ENCODE measurements at places on chromosomes 11 and 22.

DNA sequence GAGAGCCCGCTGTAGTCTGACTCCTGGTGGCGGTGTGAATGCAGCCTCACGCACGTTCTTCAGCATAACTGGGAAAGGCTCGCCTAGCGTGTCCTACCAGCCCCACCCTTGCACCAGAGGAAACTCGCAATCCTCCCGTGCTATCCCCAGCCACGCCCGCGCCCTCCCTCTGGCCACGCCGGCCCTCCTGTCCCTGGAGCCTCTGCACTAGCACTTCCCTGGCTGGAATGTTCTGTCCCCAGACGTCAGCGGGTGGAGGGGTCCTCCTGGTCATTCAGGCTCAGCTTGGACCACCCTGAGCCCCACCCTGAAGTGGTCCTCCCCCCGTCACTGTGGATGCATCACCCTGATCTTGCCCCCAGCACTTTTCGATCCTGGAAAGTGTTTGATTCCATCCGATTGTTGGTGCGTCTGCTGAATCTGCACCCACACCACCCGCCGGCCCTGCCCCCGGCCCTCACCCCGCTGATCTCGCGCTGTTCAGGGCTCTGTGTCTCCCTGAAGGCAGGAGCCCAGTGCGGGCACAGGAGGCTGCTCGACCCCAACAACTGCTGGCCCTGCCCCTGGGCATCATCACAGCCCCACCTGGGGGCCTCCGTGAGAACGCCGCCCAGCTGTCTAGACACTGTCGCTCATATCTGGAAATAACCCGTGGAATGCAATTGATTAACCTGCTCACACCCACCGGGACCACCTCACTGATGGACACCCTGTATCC is 437.0 kb downstream of the TBC1D22A start:
- DNase-seq: no peak

- DNase-seq: no peak
Measured at GRCh38 chr11:65310215-65310614, 4.5 kb upstream of the CDC42EP2 start.

- no peak for DNase-seq
Measured at GRCh38 chr11:15557457-15558230, 442.9 kb downstream of the INSC start.

DNA sequence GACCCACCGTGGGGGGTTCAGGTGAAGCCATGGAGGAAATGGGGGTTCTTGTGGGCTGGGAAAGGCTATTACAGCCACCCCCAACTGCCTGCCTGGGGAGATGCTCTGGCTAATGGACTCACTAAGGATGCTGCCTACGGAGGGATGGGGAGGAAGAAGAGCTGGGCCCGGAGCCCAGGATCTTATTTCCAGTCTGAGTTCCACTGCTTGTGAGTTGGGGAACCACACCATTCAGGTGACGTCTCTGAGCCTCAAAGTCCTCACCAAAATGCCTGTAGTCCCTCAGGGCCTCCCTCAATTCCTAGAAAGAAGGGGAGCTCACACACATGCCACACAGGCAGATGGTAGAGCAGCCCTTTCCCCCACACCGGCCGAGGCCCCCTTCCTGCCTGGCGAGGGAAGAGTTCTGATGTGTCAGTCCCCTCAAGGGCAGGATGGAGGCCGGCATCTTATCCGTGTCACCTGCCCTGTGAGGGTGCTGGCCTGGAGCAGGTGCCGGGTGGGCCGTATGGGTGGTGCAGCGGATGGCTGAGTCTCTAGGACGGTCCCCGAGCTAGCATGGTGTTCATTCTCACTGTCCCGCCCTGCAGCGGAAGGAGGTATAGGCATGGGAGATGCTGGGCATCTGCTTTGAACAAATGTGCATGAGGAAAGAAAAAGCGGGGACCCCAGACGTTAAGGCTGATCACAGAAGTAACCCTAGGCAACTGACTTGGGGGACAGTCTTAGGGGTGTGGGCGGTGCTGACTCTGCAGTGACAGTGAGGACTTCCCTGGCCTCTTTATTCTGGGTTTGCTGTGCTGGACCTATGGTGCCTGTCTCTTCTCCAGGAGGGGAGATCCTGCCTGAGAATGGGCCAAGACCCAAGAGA is 15.7 kb downstream of the MRGPRF start:
- DNase-seq: no peak

GRCh38 chr11:11740073-11740702 is 101.6 kb upstream of the USP47 start:
- DNase-seq: no peak

DNA sequence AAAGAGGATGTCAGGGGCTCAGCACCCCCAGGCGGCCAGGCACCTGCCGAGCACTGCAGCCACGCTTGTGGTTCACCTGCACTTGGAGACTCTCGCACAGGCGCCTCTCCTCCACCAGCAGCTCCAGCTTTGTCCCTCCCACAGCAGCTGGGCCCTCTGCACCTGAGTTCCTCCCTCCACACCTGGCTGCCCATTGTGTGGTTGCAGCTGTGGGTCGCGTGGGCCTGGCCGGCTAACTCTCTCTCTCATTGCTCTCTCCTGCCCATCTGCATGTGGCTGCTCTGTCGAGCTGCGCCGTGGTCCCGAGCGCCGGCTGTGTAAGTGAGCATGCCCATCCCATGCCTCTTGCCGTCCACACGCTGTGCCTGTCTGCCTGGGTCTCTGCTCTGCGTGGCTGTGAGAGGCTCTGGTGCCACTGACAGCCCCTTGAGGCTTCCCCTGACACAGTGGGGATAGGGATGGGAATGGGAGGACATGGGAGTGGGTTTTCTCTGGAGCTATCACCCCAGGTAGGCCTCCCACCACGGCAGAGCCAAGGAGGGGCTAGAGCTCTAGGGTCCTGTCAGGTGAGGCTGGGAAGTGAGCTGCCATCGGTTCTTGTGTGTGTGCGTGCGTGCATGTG is 8.5 kb upstream of the ACR start:
- no peak for DNase-seq

GRCh38 chr11:691710-692590 is 3.1 kb downstream of the DEAF1 start:
- no peak for DNase-seq

DNA sequence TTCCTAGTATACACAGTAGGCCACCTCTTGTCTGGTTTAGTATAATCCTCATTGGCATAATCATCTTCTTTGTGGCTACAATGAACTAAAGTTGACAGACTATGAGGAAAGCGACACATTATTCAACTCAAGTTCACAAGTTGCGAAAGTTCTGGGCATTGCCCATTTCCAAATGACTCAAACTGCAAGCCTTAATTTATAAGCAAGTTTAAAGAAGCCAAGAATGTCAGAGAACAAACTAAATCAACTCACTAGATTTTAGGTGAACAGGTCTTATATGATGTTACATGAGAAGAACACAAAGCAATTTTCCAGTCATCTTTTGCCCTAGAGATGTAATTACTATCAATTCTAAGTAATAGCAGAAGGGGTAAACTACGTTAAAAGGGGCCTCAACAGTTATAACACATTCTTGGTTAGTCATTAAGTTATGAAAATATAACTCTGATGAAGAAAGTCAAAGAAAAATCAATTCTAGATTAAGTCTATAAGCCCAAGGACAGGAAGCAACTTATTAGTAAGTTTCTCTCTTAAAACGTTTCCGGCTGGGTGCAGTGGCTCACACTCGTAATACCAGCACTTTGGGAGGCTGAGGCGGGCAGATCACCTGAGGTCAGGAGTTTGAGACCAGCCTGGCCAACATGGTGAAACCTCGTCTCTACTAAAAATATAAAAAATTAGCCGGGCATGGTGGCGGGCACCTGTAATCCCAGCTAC is 21.5 kb downstream of the PICALM start:
- DNase-seq: no peak

DNA sequence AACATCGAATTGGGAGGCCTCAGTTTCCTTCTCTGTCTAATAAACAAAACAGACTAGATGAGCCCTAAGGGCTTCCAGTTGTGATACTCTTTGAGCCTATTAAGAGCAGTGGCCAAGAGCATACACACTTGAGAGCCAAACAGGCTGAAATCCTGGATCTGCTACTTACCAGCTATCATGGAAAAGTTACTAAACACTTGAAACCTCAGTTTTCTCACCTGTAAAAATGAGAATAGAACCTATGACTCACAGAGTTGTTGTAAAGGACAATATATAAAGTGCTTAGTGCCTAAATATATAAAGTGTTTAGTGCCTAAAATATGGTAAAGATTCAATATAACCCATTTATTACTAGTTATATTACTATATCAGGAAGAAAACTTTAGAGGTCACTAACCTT is 23.7 kb upstream of the GDPD4 start:
- DNase-seq: no peak

DNA sequence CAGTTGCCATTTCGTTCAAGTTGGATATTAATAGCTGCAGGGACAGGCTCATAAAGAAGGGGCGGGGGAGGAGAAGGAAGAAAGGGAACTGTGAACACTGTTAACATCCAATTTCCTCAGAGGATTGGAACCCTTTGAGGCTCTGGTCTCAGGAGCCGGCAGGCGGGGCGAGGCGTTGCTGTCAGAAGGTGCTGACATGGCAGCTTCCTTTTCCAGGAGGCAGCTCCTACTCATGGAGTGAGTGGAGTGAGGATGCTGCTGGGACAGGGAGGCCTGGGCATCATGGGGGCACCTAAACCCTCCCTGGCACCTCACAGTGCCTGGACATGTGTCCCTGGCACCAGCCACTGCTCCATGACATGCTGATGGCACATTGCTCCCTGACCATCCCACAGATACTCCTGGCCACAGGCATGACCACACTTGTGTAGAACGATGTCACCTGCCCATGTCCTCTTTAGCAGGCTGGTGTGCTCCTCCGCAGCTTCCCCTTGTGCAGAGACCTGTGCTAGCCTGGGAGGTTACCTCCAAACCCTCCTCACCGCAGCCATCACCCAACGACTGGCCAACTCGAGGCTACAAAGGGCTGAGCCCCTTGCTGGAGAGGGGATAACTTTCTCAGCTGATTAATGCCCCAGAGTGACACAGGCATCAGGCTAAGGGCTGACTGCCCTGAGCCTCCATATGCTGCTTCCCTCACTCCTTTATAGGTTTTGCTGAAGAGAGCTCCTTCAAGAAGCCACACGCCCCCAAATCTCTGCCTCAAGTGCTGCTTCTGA is 79.6 kb upstream of the NECTIN1 start:
- no peak for DNase-seq

GRCh38 chr22:35054064-35054463 is 11.9 kb upstream of the ISX start:
- no peak for DNase-seq

GRCh38 chr11:48093323-48093722 is 113.0 kb downstream of the PTPRJ start:
- no peak for DNase-seq

DNA sequence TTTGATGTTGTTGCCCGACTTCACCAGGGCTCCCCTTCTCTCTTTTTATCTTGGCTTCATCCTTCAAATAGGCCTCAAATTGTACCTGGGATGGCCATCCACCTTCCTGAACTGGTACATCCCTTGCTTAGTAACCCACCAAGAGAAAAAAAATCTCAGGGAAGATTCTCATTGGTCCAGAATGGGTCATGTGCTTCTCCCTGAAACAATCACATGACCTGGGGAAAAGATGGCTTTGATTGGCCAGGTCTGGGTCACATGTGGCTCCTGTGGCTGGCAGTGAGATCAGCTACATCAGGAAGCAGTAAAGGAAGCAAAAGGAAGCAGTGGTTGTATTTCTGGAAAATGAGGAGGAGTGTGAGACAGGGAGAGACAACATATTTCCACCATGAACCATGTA is 540.2 kb downstream of the MIAT start:
- no peak for DNase-seq

DNA sequence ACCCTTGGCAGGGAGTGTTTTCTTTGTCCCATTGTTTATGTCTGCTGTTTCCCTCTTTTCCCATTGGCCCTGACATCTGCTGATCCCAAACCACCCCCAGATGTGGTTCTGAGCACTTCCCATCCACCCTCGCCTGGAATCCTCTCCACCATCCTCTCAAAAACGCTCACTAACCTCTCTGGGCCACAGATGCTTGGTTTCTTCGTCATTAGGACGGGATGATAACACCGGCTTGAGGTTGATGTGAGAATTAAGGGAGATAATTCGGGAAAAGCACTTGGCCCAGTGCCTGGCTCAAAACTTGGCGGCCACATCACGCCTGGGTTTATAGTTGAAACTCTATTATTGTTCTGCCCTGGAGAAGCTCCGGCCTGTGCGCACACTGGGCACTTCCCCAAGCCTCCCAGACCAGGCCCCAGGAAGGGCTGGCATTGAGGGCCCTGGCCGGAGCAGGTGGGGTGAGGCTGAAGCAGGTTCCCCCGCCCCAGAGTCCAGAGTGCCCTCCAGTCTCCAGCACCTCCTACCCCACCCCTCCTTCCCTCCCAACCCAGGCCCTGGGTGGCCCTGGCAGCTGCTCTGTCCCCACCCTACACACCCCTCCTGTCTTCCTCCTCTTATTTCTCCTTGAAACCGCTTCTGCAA is 63.7 kb downstream of the CYTH4 start:
- no peak for DNase-seq

DNA sequence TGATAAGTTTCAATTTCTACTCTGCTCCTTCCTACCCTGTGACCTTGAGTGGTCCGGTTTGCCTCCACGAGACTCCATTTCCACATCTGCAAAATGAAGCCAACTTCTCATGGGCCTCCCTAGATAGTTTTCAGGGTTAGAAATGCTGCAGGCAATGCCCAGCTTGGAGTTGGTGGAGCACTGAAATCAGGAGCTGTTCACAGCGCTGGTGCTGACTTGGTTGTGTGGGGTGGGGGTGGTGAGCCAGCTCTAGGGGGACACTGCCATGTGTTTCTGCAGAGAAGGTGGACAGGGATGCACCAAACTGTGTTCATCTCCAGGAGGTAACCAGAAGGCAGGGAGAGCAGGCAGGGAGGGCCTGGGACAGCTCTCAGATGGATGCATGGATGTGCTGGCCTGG is 37.0 kb downstream of the SGSM1 start:
- no peak for DNase-seq

DNA sequence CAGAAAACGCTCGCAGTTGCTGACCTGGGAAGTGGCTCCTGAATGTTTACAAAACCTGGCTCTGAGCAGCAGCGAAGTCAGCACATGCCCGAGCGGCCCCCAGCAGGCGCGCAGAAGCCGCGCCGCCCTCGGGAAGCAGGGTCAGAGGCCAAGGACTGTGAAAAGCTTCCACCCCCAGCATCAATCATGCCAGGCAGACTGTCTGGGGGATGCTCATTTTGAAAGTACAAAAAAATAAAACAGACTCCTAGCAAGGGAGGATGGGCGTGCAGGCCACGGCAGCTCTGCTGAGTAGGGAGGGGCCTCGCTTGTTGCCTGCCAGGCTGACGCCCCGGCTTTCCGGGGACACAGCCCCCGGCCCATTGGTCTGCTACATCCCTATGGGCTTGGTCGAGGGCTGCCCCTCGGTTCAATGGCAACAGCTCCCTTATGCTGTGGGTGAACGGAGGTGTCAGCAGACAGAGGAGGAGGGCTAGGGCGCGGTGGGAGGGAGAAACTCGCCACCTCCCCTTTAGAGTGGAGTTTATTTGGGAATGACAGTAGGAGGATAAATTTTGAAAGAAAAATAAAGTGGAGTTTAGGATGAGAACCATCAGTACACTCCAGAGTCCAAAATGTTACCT is 37.7 kb upstream of the GNB1L start:
- peak; percentile 47 for DNase-seq
